HL-60 (cell line): ENCODE measurements at places on chromosomes 4 and X.

DNA sequence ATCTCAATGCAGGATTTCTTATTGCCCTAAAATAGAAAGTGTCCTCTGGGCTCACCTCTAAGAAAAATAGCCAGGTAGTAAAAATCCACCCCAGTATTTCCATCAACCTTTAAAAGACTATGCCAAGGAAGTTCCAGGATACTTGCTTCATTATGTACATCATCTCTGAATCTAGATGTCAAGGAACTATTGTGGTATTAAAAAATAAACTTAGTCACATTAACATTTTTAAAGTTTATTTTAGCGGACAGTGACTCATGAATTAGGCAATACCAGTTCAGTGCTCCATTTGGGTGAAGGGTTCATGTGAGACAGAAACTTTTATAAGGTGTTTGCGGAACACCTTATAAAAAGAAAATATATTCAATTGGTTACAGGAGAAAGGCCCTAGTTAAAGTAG, 209.2 kb downstream of the ADAM29 start:
- no peak for DNase-seq

- no peak for DNase-seq
These were observed 510.9 kb downstream of the ANKRD50 start for GRCh38 chr4:124201636-124202035.

DNA sequence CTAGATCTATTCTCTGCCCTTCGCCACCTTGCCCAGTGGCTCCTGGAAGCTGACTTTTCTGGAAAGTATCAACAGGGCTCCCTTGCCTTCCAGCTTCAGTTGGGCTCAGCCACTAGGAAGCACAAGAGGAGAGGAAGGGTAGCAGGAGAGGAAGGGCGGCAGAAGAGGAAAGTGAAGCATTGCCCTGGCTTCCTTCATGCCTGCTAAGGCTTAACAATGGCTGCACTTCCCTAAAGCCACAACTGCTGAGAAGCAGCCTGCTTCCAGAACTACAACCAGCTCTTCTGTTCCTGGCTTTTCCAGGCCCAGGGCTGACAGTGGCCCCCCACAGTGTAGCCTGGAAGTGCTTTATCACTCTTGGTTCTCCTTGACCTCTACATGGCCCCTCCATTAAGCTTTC, 29.1 kb upstream of the PGM2 start:
- DNase-seq, result peak; percentile 37

GRCh38 chr4:8319061-8319460, 49.5 kb downstream of the HTRA3 start:
- DNase-seq, result no peak

DNA sequence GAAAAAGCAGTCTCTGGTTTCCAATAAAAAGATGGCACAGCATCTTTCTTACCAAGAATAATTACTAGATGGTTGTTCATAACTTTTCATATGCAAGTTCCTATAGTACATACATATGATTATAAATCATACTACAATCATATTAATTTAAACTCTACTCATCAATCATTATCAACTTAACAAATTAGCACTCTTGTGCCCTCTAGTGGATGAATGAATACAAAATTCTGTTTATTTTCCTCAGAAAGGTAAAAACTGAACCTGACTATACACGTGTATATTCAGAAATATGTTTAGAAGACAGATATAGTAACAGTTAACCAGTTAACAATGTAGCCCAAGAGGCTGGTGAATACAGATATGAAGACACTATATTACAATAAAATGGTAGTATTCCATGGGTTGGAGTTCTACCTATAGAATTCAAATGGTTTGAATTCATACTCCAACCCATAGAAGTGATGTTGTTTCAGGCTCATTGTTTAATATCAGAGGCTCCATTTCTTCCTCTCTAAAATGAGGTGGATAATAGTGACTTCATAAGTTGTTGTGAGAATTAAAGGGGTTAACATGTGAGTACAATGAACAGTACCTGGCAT, 100.0 kb downstream of the ADAMTS3 start:
- no peak for DNase-seq

- no peak for DNase-seq
These were observed 21.1 kb downstream of the MSANTD1 start for GRCh38 chr4:3269991-3270611.

DNA sequence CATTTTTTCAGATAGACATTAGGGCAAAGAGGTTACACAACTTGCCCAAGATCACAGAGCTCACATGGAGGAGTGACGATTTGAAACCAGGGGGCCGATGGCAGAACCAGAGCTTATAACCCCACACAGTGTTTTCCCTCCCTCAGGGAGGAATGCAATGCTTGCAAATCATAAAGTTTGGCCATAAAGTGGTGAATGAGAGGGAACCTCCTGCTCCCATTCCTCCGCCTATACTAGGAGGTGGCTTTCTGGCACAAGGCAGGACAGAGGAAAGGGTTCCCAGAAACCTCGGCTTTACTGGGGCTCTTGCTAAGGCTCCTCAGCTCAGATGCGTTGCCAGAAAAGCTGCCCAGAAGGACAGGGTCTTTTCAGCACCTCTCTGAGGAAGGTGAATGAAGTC, 19.3 kb downstream of the TMEM154 start:
- no peak for DNase-seq

- DNase-seq, result peak; percentile 19
These were observed 44.3 kb downstream of the TASL start for GRCh38 chrX:30533266-30533665.

DNA sequence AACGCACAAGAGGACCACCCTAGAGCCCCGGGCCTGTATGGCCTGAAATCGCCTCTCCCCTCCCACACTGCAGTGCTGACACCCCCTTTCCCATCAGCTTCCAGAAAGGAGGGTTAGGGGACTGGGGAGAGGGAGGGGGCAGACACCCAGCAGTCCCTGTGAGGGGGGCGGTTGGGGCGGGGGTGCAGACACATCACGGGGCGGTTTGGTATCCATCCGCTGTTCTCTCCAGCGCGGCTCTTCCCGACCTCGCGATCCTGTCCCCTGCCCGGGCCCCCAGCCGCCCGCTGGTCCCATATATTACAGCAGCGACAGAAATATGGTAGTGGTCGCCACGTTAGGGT, 404 bp upstream of the GPRASP2 start:
- DNase-seq, result no peak

GRCh38 chr4:38611676-38612075, 52.3 kb upstream of the KLF3 start:
- no peak for DNase-seq

GRCh38 chr4:5211282-5211839, 160.1 kb downstream of the STK32B start:
- no peak for DNase-seq

GRCh38 chr4:185523862-185524261, 11.4 kb downstream of the PDLIM3 start:
- DNase-seq, result no peak

DNA sequence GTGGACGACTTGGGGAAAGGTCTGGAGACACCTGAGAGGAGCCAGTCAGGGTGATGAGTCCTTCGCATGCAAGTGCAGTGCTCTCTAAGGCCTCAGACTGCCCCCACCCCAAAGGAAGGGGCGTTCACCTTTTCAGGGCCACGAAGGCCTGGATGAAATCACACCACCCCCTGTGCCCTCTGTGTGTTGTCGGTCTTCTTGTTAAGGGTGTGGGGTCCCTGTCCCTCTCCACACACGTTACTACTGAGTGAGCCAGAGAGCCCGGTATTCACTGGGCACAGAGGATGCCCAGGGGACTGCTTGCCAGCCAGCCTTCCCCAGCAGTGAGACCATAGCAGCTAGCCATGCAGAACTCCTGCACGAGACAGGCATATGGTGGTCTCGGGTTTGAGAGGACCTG, 72.0 kb downstream of the MTMR1 start:
- no peak for DNase-seq

- no peak for DNase-seq
These were observed 680.7 kb upstream of the SPANXN1 start for GRCh38 chrX:144566592-144566991.

- DNase-seq, result no peak
These were observed 437.7 kb upstream of the FRG1 start for GRCh38 chr4:189502841-189503435.

- no peak for DNase-seq
These were observed 76.2 kb upstream of the CHRDL1 start for GRCh38 chrX:110871839-110872238.

DNA sequence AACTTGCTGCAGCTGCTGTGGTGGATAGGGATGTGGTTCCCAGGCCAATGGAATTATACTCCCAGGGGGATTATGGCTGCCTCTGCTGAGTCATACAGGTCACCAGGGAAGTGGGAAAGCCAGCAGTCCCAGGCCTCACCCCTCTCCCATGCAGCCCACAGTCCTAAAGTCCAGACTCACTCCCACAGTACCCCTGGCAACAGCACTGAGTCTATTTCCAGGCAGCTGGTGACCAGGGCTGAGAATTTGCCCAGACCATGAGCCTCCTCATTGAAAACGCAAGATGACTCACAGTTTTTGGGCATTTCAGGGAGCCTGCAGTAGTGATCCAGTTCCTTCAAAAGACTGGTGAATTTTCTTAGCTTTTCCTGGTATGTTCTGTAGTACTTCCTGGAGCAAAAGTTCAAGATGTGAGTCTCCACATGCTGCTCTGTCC, 137.6 kb downstream of the NPNT start:
- DNase-seq, result no peak

DNA sequence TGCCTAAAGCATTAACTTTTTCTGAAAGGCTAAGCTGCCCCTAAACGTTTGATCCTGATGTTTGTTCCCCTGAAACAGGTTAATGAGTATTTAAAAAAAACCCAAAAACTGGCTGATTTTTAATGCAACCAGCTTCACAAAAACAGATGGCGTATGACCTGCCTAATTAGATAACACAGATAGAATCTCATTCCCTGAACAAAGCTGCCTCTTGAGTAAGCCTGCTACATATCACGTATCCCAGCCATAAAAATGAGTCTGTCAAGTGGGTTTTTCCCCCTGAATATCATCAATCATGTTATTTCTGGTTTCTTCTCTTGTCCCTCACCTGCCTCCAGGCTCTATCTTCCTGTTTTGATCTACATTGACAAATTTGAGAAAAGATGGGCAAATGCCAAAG, 154.2 kb upstream of the FAM9B start:
- DNase-seq, result no peak

DNA sequence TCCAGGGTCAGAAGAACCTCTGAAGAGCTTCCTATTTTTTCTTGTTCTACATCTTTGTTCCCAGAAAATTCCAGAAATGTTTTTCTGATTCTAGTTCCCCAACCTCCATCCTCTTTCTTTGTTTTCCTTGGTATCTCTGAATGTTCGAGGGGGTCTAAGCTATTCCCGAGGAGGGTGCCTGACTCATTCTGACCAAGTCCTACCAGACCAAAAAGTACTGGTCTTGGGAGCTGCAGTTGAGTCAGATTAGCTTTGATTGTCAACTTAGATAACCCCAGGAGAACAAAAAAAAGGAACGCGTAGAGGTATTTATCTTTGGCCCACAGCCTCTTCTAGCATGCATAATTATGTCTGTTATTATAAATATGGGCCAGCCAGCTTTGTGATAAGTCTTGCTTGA, 12.1 kb upstream of the TENM3 start:
- DNase-seq, result no peak

DNA sequence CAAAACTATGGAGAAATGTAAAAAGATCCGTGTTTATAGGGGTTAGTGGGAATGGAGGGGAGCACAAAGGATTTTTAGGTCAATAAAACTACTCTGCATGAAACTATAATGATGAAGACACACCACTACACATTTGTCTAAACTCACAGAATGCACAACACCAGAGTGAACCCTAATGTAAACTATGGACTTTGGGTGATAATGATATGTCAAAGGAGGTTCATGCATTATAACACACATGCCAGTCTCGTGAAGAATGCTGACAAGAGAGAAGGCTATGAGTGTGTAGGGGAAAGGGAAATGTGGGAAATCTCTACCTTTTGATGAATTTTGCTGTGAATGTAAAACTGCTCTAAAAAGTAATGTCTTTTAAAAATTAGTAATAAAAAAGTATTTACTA, 183.3 kb downstream of the MAB21L2 start:
- DNase-seq, result no peak

GRCh38 chr4:11130195-11130970, 298.3 kb downstream of the HS3ST1 start:
- DNase-seq, result no peak

- no peak for DNase-seq
These were observed 144.2 kb downstream of the PDHA2 start for GRCh38 chr4:95984081-95984480.

- no peak for DNase-seq
These were observed 86.7 kb downstream of the ATP8A1 start for GRCh38 chr4:42570221-42570620.

- peak; percentile 59 for DNase-seq
These were observed 37.6 kb downstream of the FGFRL1 start for GRCh38 chr4:1048773-1049590.

DNA sequence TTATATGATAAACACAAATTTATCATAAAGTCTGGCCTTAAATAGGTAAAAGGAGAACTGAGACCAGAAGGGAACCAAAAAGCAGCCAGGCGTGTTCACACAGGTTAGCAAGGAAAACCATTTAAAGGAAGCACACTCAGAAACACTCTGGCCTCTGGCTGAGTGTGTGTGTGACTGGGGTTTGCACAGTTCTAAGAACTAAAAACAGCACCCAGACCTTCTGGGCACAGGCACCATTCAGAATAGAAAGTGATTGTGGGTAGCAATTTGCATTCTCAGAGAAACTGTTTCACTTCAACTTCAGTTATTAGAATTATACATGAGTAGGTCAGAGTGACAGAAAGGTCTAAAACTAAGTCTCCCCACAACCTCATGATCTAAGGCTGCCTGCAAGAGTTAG, 10.0 kb downstream of the GPR82 start:
- no peak for DNase-seq

GRCh38 chrX:104187931-104188330, 21.7 kb downstream of the FAM199X start:
- no peak for DNase-seq

- no peak for DNase-seq
These were observed 921 bp downstream of the PFKFB1 start for GRCh38 chrX:54992911-54993622.

GRCh38 chr4:116357758-116358157, 727.6 kb downstream of the TRAM1L1 start:
- DNase-seq, result peak; percentile 24

DNA sequence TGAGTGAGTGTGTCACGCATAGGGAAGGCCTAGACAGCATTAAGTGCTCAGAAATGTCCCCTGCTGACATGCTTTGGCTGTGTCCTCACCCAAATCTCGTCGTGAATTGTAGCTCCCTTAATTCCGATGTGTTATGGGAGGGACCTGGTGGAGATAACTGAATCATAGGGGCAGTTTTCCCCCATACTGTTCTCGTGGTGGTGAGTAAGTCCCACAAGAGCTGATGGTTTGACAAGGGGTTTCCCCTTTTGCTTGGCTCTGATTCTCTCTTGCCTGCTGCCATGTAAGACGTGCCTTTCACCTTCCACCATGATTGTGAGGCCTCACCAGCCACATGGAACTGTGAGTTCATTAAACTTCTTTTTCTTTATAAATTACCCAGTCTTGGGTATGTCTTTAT, 78.0 kb downstream of the NSUN7 start:
- DNase-seq, result no peak
